Dermis blood vessel endothelial cell (primary cell): ENCODE measurements at places on chromosomes 1 and 21.

GRCh38 chr1:19698181-19698580 lies 33.5 kb downstream of the HTR6 start:
- no peak for DNase-seq

- DNase-seq: no peak
Observed at GRCh38 chr1:117401761-117402160, 34.5 kb downstream of the MAN1A2 start.

DNA sequence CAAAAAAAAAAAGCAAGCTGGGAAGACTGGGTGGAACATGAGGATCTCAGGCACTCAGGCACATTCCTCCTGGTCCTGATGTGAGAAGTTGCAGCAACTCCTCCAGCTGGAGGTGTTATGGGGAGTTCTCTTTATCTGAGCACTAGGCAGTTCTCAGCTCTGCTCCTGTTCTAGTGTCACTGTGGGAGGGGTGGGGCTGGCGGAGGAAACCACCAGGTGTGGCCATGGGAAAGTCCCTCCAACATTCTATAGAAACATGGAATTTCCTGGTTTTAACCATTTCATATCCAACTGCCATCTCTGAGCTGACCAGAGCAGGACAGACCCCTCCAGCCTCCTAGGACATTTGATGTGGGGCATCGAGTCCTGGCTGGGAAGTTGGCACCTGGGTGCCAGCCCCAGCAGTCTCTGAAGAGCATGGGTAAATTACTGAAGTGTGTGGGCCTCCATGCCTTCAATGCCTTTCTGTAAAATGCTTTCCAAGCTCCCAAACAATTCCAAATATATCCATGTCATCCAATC lies 804 bp upstream of the IKBKE start:
- DNase-seq: no peak

GRCh38 chr1:227771326-227771725 lies 36.1 kb downstream of the SNAP47 start:
- no peak for DNase-seq

DNA sequence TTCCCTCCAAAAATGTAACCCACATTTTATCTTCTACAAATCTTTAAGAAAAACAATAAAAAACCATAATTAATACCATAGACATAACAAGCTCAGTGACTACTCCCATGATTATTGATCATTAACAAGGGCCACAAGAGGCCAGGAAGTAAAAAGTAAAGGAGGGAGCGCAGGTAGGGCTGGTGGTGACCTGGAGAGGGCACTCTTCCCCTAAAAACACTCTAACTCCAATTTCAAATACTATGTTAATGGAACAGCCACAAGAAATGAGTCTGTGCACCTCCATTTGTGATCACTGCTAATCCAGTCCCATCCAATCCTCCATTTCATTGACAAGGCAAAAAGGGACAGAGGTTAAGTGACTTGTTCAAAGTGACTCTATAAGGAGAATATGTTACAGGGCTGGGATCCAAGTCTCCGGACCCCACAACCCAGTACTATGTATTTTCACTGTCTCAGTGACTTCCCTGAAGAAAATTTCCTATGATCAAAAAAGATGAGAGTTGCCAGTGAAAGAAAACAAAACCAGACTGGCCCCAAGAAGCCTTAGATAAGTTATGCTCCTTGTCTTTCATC lies 41.2 kb upstream of the CFAP298 start:
- DNase-seq: peak; percentile 54

GRCh38 chr1:91450260-91450659 lies 45.6 kb upstream of the HFM1 start:
- DNase-seq: no peak

DNA sequence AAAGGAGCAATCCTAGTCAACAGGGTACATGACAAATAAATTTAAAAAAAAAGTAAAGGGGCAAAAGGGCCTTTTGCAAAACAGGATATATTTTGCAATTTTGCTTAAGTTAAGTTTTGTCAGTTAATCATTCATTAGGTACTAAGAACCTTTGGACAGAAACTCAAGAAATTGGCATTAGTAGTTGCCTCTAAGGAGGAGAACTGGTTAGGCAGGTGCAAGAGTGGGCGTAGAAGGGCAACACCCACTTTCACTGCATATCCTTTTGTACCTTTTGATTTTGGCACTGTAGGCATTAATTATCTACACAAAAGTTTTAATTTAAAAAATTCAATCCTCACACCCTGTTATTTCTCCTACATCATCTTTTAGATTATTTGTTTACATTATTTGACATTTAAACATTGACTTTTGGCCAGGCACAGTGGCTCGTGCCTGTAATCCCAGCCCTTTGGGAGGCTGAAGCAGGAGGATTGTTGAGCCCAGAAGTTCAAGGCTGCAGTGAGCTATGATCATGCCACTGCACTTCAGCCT lies 4.3 kb downstream of the DDAH1 start:
- no peak for DNase-seq
